ENCODE measurements at places on chromosomes 3 and 15.

DNA sequence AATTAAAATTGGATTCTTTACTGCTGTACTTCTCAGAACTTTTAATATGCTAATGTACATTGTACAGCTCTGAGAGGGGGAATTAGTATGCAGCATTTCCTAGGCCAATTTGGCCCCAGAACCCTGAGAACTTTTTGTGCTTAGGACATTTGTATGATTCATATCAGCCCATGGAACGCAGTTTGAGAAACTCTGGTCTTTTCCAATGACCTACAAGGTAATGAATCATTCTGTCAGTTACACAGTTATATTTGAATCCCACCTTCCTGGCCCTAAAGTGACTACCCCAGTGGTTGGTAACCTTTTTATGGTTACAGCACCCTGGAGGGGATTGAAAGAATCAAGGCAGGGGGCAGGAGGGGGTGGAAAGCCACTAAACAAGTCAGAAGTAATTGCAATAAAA, 25.6 kb upstream of the KBTBD12 start:
- no peak for DNase-seq

- peak; percentile 11 for DNase-seq
Observed at GRCh38 chr15:79339588-79340314, 28.8 kb downstream of the TMED3 start.

GRCh38 chr15:65916664-65917406, 47.5 kb downstream of the RAB11A start:
- no peak for DNase-seq

DNA sequence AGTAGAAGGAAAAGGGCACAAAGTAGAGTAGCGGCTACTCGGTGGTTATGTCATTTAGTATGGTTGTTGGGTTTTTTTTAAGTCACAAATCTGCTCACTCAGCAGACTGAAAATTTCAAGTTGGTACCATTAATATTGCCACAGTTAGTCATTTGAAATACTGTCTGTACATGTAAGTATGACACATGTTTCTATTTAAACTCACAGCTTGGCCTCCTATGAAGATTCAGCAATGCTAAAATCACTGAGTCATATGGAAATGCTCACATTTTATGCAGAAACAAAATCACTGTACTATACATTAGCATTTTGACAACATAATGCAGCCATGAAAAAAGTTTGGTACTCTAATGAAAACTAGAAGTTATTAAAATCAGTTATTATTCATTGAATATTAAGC, 571.9 kb downstream of the TAFA4 start:
- DNase-seq, result no peak

DNA sequence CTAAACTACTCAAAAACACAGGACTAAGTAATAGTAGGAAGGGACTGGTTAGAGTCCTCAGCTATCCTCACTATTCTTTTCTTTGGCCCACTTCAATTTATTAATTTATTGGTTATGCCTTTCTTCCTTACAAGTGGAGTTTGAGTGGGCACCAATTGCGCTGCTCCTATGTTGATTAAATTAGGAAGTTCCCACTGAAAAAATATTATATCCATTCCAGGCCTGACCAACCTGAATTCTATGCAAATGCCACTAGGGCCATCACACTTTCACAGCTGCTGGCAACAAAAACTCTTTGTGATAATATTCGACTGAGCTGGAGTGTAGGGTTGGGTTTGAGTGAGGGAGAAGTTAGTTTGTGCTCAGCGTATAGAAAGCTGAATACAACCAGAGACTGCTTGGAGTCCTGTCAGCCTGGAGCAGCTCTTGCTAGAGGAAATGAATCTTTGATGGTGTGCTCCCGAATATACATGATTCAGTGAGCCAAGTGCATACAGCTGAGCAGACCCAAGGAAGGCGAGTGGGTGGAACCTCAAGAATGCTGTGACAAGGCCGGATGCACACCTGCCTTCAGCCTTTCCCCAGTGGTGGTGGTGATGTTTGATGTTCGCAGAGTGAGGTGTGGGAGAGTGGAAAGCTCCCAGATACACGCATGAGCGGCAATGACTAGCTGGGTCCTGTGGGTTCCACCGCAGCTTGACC, 1.5 kb downstream of the ARHGEF3 start:
- peak; percentile 71 for DNase-seq

GRCh38 chr3:160009525-160009924, 20.9 kb downstream of the IL12A start:
- DNase-seq, result no peak

GRCh38 chr15:63948971-63949370, 97.3 kb downstream of the DAPK2 start:
- no peak for DNase-seq

Data from NCI-H526 treated with DMSO at 0.1 percent for 48 hours (cell line).